Right ventricle myocardium superior (tissue), 1 donor: ENCODE measurements at places on chromosomes 3 and 15. TPM values are rescaled to one million over a fixed set of nuclear protein-coding genes. Genes with fewer than 3 reads are reported as not detected.
A peak's percentile ranks its signal among the peaks of the same experiment; 100 is the strongest.

Gene HAPLN3
- total RNA-seq = 2.0 TPM

Gene STAC
- 0.43 TPM for total RNA-seq

Gene CMTM8
- total RNA-seq = 4.4 TPM

Gene GOLGA6L10
- total RNA-seq = 0.11 TPM

Gene PIF1
- 0.35 TPM for total RNA-seq

- no peak for DNase-seq
These were observed 281.6 kb upstream of the STT3B start for GRCh38 chr3:31251083-31251482.

DNA sequence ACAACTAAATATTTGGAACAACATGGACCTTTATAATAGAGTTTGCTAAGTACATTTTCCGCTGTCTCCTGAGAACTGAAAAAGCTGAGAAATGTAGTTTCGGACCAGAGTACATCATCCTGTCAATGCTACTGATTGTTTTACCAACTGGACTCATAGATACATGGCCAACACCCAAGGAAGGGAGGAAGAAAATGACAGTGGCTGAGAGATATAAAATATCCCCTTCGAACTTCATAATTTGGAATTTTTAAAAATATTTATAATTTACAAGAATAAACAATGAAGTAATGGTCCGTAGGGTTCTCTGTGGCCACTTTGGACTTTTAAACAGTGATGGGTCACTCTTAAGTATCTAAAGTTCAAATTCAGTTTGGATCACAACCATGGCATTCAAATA is 1042.7 kb downstream of the MCTP2 start:
- no peak for DNase-seq

DNA sequence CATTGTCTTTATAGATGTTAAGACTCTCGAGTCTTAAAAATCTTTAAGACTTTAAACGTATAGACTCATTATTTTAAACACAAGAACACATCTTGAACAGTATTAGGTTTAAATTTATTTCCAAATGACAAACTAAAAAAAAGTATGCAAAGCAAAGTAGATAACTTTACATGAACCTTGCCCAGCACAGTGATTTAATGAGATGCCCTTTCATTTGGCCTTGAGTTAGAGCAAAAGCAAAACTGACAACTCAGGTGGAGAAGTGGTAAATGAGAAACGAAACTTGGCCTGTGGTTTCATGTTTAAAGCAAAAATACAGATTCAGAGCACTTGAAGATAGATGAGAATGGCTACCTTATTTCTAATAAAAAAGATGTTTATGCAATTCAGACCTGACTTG is 8.6 kb downstream of the GPR15 start:
- DNase-seq = no peak

DNA sequence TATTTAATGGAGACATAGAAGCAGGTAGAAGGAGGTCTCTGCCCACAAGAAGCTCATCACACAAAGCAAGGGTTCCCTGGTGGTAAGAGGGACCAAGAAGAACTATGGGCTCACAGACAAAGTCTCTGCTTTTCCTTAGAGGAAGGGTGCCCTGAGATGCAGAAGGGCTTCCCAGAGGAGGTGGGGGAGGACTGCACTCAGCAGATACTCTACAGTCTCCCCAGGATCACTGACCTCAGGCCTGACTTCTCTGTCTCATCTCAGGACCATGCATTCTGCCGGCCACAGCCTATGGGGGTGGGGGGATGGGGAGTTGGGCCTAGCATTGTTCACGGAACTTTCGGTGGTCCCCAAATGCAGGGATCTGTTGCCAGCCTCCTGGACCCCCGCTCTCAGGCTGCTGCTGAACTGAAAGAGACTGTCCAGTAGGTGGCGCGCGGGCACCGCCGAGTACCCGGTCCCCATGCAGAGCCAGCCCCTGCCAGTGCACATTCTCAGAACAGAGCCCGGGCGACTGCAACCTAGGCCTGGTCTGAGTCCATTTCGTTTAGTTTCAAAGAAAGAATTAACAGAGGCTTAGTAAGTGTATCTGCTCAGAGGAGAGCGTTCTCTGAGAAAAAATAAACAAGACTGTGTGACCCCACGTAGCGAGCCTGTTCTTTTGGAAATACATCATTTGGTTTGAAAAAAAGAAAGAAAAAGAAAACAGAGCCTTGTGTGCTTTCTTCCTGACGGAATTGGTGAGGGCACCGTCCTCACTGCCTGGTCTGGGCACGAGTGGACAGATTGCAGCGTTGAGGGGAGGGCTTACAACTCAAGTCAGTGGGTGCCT is 74.1 kb downstream of the LRTM1 start:
- DNase-seq = peak; percentile 87

- DNase-seq = no peak
These were observed 16.9 kb downstream of the TCAIM start for GRCh38 chr3:44355362-44356033.

- no peak for DNase-seq
These were observed 45.7 kb upstream of the MYZAP start for GRCh38 chr15:57545995-57546394.

GRCh38 chr15:62988701-62989100 is 53.8 kb upstream of the TPM1 start:
- no peak for DNase-seq

DNA sequence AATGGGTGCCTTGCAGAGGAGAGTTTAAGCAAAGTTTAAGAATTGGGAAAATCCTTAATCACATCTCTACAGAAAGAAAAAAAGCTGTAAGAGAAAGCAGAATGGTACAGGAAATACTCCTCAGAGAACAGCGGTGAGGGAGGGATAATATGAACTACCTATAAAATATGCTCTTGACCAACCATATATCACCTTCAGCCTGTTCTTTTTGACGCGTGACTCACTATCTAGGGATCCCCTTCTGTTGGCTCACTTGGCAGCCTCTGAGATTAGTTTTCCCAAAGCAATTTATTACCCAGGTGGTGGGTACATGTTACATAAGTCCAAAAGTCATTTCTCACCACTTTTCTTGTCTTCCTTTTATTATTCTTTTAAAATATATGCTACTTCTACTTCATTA is 97.7 kb downstream of the CNTN6 start:
- no peak for DNase-seq

- no peak for DNase-seq
These were observed 731.4 kb downstream of the PLOD2 start for GRCh38 chr3:145429546-145429945.
